Thoracic aorta (tissue), 2 donors: ENCODE measurements at places on chromosomes 7 and 10. TPM values are rescaled to one million over a fixed set of nuclear protein-coding genes. Genes with fewer than 3 reads are reported as not detected.

GNAT3 gene
- not detected for total RNA-seq

GLRX3 gene
- 43.1 TPM for total RNA-seq

MYPN gene
- total RNA-seq: not detected

HOXA2 gene
- total RNA-seq: 3.4 TPM

OR9A2 gene
- not detected for total RNA-seq

SLC26A3 gene
- total RNA-seq: not detected

VAX1 gene
- not detected for total RNA-seq

FBXO24 gene
- total RNA-seq: not detected

DNA sequence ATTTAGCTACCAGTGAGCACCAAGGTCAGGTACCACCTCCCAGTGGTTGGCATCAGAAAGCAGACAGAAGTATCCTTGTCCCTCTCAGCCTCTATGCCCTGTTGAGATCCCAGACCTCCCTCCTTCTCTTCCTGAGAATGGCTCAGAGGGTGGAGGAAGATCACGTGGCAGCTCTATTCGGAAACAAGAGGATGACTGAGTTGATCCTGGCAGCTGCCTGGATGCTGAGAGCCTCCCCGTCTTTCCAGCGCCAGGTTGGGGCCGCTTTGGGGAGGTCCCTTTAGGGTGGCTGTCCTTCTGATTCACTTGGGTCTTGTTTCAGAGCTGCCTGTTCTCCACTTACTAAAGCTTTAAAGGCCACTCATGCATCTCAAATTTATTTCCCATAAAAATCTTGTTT is 36.9 kb upstream of the NPFFR1 start:
- H3K27me3 ChIP-seq: no peaks in the 10 kb centered on the region
- H3K4me1 ChIP-seq: no peaks in the 10 kb centered on the region
- no peaks in the 10 kb centered on the region for H3K36me3 ChIP-seq
- H3K4me3 ChIP-seq: no peak overlapping the region
- H3K27ac ChIP-seq: peak overlapping the region; percentile 41
- no peak for DNase-seq

- no peak overlapping the region for H3K4me3 ChIP-seq
- no peak for DNase-seq
- H3K4me1 ChIP-seq: peaks cover 7% of the 10 kb centered on the region
Measured at GRCh38 chr7:128359939-128360338, 1.6 kb downstream of the PRRT4 start.

- peaks cover 7% of the 10 kb centered on the region for H3K4me1 ChIP-seq
- no peak overlapping the region for H3K4me3 ChIP-seq
- no peaks in the 10 kb centered on the region for H3K27me3 ChIP-seq
- no peak overlapping the region for H3K27ac ChIP-seq
Measured at GRCh38 chr7:114740095-114740494, 181.8 kb upstream of the MDFIC start.

DNA sequence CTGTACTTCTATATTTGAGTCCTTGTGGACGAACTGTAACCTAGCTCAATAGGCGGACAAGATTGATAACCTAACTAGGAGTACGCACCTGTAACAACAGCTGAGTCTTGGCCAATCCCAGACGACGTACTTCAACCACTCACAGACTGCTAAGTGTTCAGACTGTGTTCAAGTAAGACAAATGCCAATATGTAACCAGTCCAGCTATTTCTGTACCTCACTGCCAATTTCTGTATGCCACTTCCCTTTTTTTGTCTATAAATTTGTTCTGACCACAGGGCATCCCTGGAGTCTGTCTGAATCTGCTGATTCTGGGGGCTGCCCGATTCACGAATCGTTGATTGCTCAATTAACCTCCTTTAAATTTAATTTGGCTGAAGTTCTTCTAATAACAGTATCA is 32.2 kb downstream of the HACD1 start:
- H3K36me3 ChIP-seq: no peaks in the 10 kb centered on the region
- DNase-seq: no peak
- H3K27me3 ChIP-seq: no peaks in the 10 kb centered on the region
- no peak overlapping the region for H3K4me3 ChIP-seq
- no peak overlapping the region for H3K27ac ChIP-seq
- no peaks in the 10 kb centered on the region for H3K4me1 ChIP-seq

- no peaks in the 10 kb centered on the region for H3K27me3 ChIP-seq
- H3K4me3 ChIP-seq: no peak overlapping the region
- no peak overlapping the region for H3K27ac ChIP-seq
Measured at GRCh38 chr7:96770758-96771157, 61.1 kb upstream of the SEM1 start.

DNA sequence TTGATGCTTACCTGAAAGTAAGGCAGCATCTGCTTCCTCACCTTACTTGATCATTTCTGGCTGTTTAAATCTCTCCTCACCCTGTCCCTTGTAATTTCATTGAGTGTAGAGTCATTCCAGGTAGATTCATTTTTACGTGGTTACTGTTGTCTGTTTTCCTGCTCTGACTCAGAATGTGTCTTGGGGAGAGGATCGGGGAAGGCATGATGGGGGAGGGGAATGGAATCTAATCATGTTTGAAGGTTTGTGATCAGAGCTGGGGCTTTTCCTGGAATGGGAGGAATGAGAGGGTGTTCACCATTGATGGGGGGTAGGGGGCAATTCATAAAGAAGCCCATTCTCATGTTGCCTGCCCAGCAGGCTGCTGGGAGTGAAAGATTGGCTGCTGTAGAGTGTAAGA is 18.7 kb downstream of the SEC24C start:
- H3K4me1 ChIP-seq: no peaks in the 10 kb centered on the region
- H3K27me3 ChIP-seq: no peaks in the 10 kb centered on the region
- DNase-seq: no peak
- no peak overlapping the region for H3K4me3 ChIP-seq

- no peaks in the 10 kb centered on the region for H3K27me3 ChIP-seq
- H3K27ac ChIP-seq: peak overlapping the region; percentile 79
- H3K36me3 ChIP-seq: no peaks in the 10 kb centered on the region
- no peak for DNase-seq
Measured at GRCh38 chr10:123929791-123930190, 38.2 kb upstream of the CPXM2 start.

- H3K36me3 ChIP-seq: no peaks in the 10 kb centered on the region
- no peak overlapping the region for H3K27ac ChIP-seq
- no peaks in the 10 kb centered on the region for H3K27me3 ChIP-seq
- no peak for DNase-seq
- H3K4me1 ChIP-seq: no peaks in the 10 kb centered on the region
- H3K4me3 ChIP-seq: no peak overlapping the region
Measured at GRCh38 chr10:83542774-83543411, 596.4 kb upstream of the GHITM start.

DNA sequence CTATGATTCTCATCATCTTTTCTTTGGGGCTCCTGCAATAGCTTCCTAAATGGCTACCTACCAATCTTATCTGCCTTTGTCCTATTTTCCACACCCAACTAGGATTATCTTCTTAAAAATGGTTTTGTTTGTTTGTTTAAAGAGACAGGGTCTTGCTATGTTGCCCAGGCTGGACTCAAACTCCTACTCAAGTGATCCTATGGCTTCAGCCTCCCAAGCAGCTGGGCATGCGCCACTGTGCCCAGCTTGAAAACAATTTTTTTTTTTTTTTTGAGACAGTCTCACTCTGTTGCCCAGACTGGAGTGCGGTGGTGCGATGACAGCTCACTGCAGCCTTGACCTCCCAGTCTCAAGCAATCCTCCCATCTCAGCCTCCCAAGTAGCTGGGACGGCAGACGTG is 14.9 kb downstream of the DNMBP start:
- H3K36me3 ChIP-seq: no peaks in the 10 kb centered on the region
- no peaks in the 10 kb centered on the region for H3K27me3 ChIP-seq
- H3K4me3 ChIP-seq: no peak overlapping the region
- DNase-seq: no peak
- H3K27ac ChIP-seq: no peak overlapping the region

GRCh38 chr10:102120991-102121738 is 997 bp upstream of the LDB1 start:
- peaks cover 42% of the 10 kb centered on the region for H3K4me1 ChIP-seq
- DNase-seq: peak; percentile 43
- no peaks in the 10 kb centered on the region for H3K27me3 ChIP-seq

- no peak for DNase-seq
- H3K4me1 ChIP-seq: no peaks in the 10 kb centered on the region
- H3K27ac ChIP-seq: no peak overlapping the region
Measured at GRCh38 chr7:36781011-36781738, 56.9 kb upstream of the AOAH start.

DNA sequence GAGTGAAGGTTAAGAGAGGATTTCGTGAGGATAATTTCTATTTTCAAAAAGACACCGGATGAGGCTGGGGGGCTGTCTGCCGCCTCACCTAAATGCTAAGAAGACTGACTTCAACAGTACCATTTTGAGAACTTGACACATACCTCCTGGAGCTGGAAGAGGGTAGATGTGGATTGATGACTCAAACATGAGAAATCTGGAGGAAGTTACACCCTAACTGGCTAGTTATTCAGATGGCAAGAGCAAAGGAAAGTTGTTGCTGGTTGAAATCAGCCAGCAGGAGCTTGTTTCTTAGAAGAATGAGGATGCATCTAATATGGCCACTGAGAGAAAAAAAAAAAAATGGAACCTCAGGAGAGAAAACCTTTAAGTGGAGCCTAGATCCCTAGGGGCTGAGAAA is 76.2 kb upstream of the KIAA1217 start:
- no peaks in the 10 kb centered on the region for H3K27me3 ChIP-seq
- DNase-seq: no peak
- H3K27ac ChIP-seq: no peak overlapping the region
- no peaks in the 10 kb centered on the region for H3K36me3 ChIP-seq
- no peak overlapping the region for H3K4me3 ChIP-seq
- no peaks in the 10 kb centered on the region for H3K4me1 ChIP-seq

DNA sequence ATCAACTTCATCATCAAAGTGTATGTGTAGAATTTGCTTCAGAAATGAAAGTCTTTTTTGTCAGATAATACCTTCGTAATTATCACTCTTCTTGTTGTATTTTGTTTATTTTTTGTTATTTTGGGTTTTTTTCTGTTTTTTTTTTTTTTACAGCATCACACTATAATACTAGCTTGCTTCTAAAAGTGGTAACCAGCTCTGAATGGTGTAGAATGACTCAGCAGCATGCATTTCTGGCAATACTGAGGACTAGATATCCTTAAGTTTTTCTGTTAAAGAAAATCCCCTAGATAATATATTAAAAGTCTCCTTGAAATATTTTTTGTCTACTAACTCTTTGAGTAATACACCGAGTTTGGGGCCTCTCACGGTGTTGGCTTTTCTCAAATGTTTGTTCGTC is 109.1 kb downstream of the LMBR1 start:
- H3K4me3 ChIP-seq: no peak overlapping the region
- no peaks in the 10 kb centered on the region for H3K4me1 ChIP-seq
- H3K27me3 ChIP-seq: no peaks in the 10 kb centered on the region
- no peak overlapping the region for H3K27ac ChIP-seq

- H3K36me3 ChIP-seq: no peaks in the 10 kb centered on the region
- no peaks in the 10 kb centered on the region for H3K4me1 ChIP-seq
- no peaks in the 10 kb centered on the region for H3K27me3 ChIP-seq
- H3K4me3 ChIP-seq: no peak overlapping the region
- no peak for DNase-seq
Measured at GRCh38 chr7:57821438-57822382, 371.7 kb downstream of the ZNF716 start.

DNA sequence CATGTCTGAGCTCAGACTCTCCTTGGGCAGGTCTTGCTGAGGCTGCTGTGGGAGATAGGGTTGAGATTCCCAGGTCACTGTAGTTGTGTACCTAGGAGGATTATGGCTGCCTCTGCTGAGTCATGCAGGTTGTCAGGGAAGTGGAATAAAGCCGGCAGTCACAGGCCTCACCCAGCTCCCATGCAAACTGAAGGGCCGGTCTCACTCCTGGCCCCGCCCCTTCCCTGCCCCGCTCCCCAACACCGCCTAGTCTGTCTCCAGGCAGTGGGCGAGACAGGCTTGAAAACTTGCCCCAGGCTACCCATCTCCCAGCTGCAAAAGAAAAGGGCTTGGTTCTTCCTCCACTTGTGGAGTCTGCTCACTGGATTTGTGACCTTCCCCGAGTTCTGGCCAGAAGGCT is 41.6 kb upstream of the SDHAF3 start:
- no peak overlapping the region for H3K4me3 ChIP-seq
- H3K27ac ChIP-seq: no peak overlapping the region
- no peak for DNase-seq
- no peaks in the 10 kb centered on the region for H3K27me3 ChIP-seq

DNA sequence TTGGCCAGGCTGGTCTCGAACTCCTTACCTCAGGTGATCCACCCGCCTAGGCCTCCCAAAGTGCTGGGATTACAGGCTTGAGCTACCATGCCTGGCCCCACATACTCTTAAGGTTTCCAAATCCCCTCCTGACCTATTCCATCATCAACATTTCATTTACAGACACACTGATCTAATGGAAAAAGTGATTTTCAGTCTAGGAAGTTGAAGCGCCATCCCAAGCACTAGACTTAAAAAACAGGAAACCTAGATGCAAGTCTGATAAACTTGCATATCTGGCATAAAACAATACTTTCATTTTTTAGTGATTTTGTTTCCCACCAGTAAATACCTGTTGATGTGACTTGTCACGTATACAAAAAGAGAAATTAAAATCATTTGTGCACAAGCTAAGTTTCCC is 44.0 kb downstream of the DNMBP start:
- no peak for DNase-seq
- H3K4me3 ChIP-seq: no peak overlapping the region
- H3K36me3 ChIP-seq: peaks cover 23% of the 10 kb centered on the region
- H3K27me3 ChIP-seq: no peaks in the 10 kb centered on the region

GRCh38 chr7:140607441-140607989 is 33.1 kb downstream of the DENND2A start:
- no peak overlapping the region for H3K27ac ChIP-seq
- H3K4me1 ChIP-seq: no peaks in the 10 kb centered on the region
- no peak overlapping the region for H3K4me3 ChIP-seq
- H3K27me3 ChIP-seq: no peaks in the 10 kb centered on the region
- no peaks in the 10 kb centered on the region for H3K36me3 ChIP-seq
- no peak for DNase-seq

DNA sequence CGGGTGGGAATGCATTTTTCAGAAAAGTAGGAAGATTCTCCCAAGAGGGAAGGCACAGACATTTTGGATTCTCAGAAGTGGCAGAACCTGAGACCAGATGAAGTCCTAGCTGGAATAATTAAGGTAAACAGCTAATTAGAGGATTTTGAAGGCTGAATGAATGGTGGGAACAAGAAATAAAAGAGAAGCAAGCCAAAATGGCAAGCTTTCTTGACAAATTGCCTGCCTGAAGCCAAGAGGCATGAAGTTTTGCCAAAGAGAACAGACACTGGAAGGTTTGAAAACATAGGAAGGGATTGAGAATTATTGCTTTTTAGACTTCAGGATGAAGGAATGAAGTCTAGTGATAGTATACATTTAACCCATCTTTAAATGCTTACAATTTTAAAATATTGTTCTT is 115.0 kb upstream of the SEM1 start:
- H3K4me3 ChIP-seq: no peak overlapping the region
- no peak overlapping the region for H3K27ac ChIP-seq
- H3K27me3 ChIP-seq: no peaks in the 10 kb centered on the region
- DNase-seq: no peak
- no peaks in the 10 kb centered on the region for H3K36me3 ChIP-seq
- H3K4me1 ChIP-seq: no peaks in the 10 kb centered on the region

DNA sequence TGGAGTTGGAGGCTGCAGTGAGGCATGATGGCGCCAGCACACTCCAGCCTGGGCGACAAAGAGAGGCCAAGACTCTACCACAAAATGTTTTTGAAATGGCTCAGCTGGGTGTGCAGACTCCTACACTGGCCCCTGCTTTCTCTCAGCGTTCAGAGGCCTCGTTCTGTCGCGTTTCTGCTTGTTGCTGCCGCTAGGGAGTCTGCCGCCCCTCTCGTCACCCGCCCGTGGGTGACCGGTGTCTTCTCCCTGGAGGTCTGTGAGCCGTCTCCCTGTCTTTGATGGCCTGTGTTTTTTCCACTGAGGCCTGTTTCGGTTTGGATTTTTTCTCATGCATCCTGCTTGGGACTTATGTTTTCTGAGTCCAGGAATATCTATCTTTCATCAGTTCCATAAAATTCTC is 23.6 kb upstream of the UNCX start:
- no peak overlapping the region for H3K4me3 ChIP-seq
- H3K27me3 ChIP-seq: no peaks in the 10 kb centered on the region
- H3K27ac ChIP-seq: no peak overlapping the region
- DNase-seq: no peak
